Common myeloid progenitor, CD34-positive (primary cell): ENCODE measurements at places on chromosomes 3 and 15.

- DNase-seq = no peak
These were observed 365.8 kb upstream of the UMPS start for GRCh38 chr3:124364317-124365020.

- DNase-seq = no peak
These were observed 86.9 kb upstream of the TCF12 start for GRCh38 chr15:56831467-56832005.

- DNase-seq = no peak
These were observed 33.1 kb upstream of the GASK1A start for GRCh38 chr3:42946050-42946449.

DNA sequence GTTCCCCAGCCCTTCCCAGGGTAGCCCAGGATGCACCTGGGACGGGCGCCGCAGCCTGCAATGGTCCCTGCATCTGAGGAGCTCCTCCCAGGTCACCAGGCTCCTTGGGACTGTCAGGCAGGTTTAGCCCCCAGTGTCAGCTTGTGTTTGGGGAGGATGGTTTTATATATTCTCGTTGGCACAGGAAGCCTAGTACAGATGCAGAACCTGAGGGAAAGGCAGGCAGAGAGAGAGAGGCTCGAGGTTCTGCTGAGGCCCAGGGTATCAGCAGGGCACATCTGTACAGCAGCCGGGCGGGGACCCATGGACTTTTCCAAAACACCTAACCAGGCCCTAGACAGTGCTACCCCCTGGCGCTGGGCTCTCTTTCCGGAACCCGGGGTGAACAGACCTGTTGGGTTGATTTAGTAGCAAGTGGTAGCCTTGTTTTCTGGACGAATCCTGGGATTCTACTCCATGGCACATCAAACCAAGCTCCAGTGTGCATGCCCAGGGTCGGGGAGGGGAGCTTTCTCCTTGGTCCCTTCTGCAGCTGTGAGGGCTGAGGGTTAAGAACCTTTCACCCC lies 8.6 kb downstream of the PAK6 start:
- DNase-seq = peak; percentile 10

DNA sequence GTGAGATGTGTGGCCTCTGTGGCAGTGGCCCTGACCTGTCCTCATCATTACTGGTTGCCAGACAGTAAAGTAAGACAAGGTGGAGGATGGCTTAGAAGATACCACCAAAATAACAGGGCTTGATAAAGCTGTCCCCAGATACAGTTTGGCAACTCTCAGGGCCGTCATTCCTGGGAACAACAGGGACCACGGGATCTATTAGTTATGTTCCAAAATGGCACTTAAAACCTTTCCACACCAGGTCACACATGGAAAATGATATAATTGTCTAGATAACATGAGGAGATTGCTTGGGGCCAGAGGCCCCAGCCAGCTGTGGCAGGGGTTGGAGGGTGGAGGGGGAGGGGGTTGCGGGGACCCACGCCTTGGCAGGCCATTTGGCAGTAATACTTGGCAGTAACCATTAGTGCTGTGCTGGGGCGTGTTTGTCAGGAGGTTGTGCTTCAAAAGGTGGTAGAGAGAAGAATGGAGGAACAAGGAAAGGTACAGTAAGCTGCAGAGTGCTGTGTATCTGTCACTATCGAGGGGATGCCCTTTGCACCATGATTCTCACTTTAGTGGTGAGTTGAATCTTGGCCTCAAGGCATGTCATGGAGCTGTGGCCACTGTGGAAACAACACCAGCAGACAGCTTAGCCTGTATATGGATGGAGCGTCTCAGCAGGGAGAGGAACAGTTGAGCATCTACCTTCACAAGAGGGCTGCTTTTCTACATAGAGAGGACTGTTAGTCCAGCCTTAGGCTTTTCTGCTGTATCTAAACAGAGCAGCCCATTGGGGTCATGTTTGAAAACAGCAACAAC lies 14.0 kb downstream of the PLCL2 start:
- no peak for DNase-seq

- peak; percentile 51 for DNase-seq
These were observed 319 bp downstream of the LNP1 start for GRCh38 chr3:100401674-100402041.

DNA sequence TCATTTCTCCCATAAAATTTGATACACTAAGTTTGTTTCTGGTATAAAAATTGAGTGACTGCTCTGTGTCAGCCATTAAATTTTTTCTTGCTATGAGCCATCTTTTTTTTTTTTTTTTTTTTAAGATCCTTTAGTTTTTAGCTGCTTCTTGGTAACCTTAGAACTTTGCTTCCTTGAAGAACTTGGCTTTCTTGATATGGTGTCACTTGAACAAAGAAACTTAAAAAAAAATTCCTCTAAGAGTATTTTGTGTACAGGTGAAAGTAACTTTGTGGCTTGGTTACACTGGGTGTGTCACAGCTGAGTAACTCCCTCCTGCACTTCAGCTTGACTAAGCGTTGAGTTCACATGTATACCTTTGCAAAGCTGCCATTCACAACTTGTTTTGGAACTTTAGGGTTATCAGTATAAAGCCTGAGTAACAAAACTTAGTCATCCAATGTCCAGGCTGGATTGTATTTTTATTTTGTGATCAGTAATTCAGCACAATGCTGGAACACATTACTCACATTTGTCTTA lies 6.5 kb downstream of the CHD2 start:
- peak; percentile 37 for DNase-seq

DNA sequence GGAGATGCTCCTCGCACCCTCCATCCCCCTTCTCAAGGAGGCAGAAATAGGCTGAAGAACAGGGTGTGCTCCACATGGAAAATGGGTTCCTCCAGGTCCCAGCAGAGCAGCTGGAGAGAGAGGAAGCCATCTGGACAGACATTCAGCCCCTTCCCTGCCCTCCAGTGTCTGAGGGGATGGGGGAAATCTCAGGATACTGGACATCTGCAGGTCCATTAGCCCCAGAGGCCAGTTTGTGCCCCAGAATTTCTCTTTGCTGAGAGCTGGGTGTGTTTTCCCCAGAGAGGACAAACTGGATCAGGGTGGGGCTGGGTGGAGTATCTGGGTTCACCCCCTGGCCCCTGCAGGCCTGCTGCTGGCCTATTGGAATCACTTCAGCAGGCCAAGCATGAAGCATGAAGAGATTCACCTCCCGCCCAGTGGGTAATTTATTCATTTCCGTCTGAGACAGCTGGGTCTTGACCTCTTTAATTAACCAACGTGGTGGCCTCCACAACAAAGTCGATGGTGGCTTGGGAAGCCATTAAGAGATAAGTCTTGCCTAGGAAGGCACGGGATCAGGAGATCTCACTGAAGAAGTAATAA lies 4.6 kb downstream of the FAM3D start:
- no peak for DNase-seq
